AG08396 (cell line): ENCODE measurements at places on chromosomes 7 and 10.

- no peak for DNase-seq
These were observed 502.8 kb downstream of the REEP3 start for GRCh38 chr10:64023926-64024470.

- DNase-seq, result no peak
These were observed 32.7 kb upstream of the DMTF1 start for GRCh38 chr7:87119581-87119980.

GRCh38 chr10:102411341-102412255 is 7.0 kb downstream of the PSD start:
- no peak for DNase-seq

DNA sequence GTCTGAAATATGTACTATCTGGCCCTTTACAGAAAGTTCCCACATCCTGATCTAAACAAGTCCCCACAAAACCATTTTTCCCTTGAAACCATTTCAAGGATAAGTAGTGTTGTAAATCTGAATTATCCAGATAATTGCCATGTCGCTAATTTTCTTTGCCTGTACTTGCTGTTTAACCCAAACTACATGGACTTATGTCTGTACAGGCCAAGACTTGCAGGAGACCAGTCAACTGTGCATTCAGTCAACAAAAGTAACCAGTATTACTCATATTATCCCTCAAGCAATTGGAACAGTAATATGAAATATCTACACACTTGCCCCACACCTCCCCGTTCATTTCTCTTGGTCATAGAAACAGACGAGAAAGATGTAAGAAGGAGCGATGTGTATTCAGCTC is 347.8 kb upstream of the NFE2L3 start:
- DNase-seq, result no peak

- no peak for DNase-seq
These were observed 75.1 kb upstream of the SRRM3 start for GRCh38 chr7:76126632-76127031.

DNA sequence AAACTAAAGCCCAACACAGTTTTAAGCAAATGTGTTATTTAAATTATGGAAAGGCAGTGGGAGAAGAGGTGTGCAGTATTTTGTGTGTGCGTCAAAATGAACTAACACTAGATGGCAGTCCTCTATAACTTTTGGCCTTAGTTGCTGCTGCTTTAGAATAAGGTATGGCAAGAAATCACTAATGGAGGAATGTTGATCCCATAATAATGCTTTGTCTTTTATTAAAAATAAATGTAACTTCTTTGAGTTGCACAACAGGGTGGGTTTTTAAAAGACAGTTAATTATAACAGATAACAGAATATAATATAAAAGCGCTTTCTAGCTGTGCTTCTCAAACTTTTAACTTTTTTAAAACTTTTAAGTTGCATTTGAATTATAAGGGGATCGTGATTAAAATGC is 56.4 kb downstream of the BBS9 start:
- peak; percentile 24 for DNase-seq
